ENCODE measurements at places on chromosomes 16 and 17.

- DNase-seq, result no peak
Observed at GRCh38 chr17:83177611-83178532, 98.5 kb downstream of the METRNL start.

GRCh38 chr16:53626161-53626560, 77.5 kb downstream of the RPGRIP1L start:
- no peak for DNase-seq

DNA sequence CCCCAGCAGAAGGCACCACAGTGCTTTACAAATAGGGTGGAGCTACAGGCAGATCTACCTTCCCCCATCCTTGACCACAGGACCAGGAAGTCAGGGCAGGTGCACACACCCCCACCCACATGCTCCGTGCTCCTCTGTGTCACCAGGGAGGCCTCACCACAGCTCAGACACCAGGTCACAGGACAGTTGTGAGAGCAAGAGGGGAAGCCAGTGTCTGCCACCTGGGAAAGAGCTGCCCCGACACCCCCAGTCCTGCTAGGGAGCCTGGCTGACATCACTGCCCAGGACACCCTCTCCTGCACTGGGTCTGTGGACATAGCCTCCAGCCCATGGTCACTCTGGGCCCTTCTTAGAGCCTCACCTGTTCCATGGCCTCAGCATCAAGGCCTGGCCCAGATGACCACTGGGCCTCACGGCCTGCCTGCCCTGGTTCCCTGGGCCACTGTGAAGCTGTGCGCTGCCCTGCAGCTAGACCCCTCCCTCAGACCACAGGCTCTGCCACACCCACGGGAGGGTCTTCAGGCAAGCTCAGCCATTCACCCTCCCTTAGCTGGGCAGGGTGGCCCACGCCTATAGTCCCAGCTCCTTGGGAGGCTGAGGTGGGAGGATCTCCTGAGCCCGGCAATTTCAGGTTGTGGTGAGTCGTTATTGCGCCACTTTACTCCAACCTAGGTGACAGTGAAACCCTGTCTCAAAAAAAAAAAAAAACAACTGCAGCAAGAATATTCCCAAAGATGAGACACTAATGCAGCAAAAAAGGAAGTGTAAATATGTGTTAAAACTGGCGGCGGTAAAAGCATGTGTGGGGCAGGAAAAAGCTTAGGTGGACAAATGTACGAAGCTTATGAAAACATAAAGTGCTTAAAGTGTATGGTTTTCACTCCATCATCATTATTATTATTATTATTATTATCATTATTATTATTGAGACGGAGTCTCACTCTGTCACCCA, 14.2 kb downstream of the POLR3K start:
- no peak for DNase-seq

GRCh38 chr16:69763599-69763942, 1.4 kb downstream of the WWP2 start:
- DNase-seq, result no peak
